ENCODE measurements at places on chromosomes 1 and 21.
A peak's percentile ranks its signal among the peaks of the same experiment; 100 is the strongest.

DNA sequence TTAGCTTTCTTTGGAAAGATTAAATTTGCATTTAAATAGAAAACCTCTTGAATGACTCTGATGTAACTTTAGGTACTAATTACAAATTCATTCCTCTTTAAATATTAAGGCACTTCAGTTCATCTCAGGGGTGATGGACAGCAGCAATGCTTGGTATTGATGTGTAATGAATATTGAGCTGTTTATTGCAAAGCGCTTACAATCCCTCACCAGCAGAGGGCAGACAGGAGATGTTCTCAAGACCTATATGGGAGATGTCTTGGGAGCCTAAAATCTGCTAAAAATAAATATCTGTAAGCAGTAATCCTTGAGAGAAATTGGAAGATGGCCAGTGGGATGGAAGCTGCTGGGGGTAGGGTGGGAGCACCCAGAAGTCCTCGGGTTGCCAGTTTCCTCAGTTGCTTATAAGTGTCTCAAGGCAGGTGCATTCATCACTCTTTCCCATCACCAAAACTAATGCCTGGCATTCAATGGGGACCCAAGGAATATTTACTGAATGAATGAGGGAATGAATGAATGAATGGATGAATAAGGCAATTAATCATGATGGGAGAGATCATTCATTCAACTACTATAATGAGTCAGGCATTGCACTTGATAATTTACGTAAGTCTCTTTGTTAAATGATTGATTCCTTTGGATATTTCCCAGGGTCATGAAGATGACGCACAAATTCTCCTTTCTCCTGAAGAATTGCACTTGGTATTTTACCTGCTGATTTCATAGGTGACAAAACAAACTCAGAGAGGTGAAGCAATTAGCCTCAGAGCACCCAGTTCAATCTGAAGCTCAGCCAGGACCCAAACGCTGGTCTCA is 2.3 kb downstream of the KLHDC8A start:
- DNase-seq = peak; percentile 37

DNA sequence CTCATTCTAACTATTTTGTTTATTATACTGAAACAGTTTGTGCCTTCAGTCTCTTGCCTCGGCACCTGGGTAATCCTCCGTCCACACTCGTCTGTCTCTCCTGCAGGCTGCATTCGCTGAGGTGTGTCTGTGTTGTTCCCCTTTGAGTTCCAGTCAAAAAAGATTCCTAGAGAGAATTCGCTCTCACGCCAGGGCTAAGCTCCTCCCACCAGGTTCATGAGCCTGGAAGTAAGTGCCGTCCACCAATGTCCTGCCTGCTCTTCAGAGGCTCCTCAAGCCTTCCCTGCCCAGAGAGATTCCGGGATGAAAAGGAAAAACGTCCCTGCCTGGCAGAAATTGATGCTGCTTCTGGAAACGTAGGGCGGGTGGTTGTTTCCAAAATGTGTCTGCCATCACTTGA is 12.9 kb downstream of the KIAA2013 start:
- no peak for DNase-seq

GRCh38 chr1:43447891-43448708 is 5.6 kb downstream of the HYI start:
- no peak for DNase-seq

- no peak for DNase-seq
Observed at GRCh38 chr1:15160626-15161025, 7.1 kb downstream of the TMEM51 start.

- no peak for DNase-seq
Observed at GRCh38 chr1:38898653-38899230, 17.4 kb upstream of the GJA9 start.
